Stimulated activated naive B cell treated with anti-CD40 and anti-IgM and Interleukin-4, amounts not matched to agents 10 μg/mL and 1 μg/mL and 100 μg/mL, for 72 hours (primary cell): ENCODE measurements at places on chromosomes 13 and 19.

GRCh38 chr13:24178847-24179485 is 18.4 kb downstream of the SPATA13 start:
- no peak overlapping the region for H3K27ac ChIP-seq
- no peak for DNase-seq
- H3K4me3 ChIP-seq = no peak overlapping the region
- no peaks in the 10 kb centered on the region for H3K27me3 ChIP-seq

DNA sequence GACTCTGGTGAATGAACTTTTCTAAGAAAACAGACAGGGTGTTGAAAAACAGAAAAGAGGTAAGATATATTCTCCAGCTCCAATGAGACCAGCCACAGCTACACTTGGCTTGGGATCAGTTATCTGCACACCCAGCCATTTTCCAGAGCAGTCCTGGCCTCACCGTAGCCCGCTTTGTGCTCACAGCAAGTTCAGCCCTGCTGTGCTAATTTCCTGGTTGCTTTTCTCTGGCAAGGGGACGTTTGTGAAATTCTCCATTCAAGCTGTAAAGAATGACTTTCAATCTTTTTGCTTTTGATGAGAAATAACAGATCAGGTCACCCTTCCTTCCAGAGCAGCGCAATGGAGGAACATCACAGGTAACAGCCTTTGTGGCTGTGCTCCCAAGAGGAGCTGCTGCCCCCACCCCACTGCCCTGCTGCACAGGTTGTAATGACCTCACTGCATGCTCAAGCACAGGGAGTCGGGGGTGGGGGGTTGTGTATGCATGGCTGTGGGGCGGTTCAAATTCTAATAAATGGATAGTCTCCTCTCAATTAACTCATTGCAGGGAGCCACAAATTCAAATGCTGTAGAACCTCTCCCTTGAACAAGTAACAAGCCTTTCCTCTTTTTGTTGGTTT is 516.6 kb upstream of the NBEA start:
- H3K4me1 ChIP-seq = no peaks in the 10 kb centered on the region
- DNase-seq = no peak
- H3K4me3 ChIP-seq = no peak overlapping the region
- H3K36me3 ChIP-seq = no peaks in the 10 kb centered on the region
- H3K27ac ChIP-seq = no peak overlapping the region

GRCh38 chr13:106503730-106504453 is 31.6 kb downstream of the EFNB2 start:
- H3K4me1 ChIP-seq = peaks cover 8% of the 10 kb centered on the region
- DNase-seq = no peak
- no peak overlapping the region for H3K27ac ChIP-seq
- peaks cover 21% of the 10 kb centered on the region for H3K27me3 ChIP-seq

DNA sequence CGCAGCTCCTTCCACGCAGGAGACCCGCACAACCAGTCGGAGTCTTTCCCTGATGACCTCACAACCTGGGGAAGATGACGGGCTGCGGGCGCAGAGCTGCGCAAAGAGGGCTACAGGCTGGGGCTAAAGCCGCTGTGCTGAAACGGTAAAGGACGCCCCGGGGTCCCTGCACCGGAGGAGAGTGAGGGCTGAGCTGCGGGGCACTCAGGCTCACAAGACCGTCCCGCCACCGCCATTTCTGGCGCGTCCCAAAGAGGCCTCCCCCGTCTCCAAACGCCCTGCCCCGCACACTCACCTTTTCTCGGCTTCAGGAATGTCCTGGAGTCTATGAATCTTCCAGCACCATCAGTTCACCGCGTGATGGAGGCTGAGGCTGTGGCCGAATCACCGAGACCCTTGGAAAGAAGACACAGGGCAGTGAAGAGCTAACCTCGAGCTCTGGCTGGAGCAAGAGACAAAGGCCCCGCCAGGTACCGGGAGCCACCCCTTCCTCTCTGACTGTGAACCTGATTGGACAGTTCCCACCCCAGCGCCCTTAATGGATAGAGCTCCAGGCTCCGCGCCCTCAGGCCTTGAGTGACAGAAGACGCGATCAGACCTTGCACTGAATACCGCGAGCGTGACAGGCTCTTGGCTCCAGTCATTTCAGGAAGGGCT is 41.8 kb upstream of the ZNF429 start:
- peaks cover 19% of the 10 kb centered on the region for H3K36me3 ChIP-seq
- peak overlapping the region; percentile 98 for H3K27ac ChIP-seq
- peaks cover 11% of the 10 kb centered on the region for H3K4me1 ChIP-seq
- peaks cover 7% of the 10 kb centered on the region for H3K27me3 ChIP-seq
- peak; percentile 75 for DNase-seq

- no peaks in the 10 kb centered on the region for H3K27me3 ChIP-seq
- peak overlapping the region; percentile 89 for H3K27ac ChIP-seq
- peak overlapping the region; percentile 95 for H3K4me3 ChIP-seq
- H3K36me3 ChIP-seq = peaks cover 21% of the 10 kb centered on the region
Measured at GRCh38 chr19:55115446-55116065, 1.9 kb downstream of the PPP1R12C start.

- peak overlapping the region; percentile 56 for H3K4me3 ChIP-seq
- DNase-seq = no peak
- H3K27ac ChIP-seq = no peak overlapping the region
Measured at GRCh38 chr13:95678967-95679366, 2.0 kb downstream of the DNAJC3 start.

DNA sequence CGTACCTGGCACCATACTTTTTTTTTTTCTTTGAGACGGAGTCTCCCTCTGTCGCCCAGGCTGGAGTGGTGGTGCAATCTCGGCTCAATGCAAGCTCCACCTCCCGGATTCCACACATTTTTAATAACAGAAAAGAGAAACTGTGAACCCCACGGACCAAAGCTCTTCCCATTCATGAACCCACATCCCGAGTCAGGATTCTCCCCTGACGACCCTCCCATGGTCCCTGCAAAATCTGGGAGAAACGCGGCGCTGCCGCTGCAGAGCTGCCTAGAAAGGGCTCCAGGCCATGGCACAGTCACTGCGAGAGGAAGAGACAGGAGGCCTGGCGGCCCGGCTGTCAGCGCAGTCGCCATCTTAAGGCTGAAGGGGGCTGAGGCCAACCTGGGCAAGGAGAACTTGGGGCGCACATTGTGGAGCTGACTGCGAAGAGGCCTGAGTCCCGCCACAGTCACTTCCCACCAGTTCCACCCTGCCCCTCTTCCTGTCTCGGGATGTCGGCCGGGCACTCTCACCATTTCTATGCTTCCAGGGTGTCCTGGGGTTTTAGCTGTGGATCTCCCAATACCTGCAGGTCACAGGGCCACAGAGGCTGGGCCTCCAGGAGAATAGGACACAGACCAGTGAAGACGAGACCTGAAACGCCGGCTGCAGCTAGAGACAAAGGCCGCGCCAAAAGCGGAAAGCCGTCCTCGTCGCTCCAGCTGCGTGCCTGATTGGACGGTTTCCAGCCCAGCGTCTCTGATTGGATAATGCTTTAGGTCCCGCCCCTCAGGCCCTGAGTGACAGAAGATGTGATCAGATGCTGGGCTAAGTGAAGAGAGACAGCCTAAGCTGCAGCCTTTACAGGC is 71.0 kb downstream of the ZNF486 start:
- peak overlapping the region; percentile 97 for H3K27ac ChIP-seq
- H3K4me1 ChIP-seq = peaks cover 12% of the 10 kb centered on the region
- peak overlapping the region; percentile 99 for H3K4me3 ChIP-seq
- peak; percentile 92 for DNase-seq
- H3K36me3 ChIP-seq = peaks cover 11% of the 10 kb centered on the region

DNA sequence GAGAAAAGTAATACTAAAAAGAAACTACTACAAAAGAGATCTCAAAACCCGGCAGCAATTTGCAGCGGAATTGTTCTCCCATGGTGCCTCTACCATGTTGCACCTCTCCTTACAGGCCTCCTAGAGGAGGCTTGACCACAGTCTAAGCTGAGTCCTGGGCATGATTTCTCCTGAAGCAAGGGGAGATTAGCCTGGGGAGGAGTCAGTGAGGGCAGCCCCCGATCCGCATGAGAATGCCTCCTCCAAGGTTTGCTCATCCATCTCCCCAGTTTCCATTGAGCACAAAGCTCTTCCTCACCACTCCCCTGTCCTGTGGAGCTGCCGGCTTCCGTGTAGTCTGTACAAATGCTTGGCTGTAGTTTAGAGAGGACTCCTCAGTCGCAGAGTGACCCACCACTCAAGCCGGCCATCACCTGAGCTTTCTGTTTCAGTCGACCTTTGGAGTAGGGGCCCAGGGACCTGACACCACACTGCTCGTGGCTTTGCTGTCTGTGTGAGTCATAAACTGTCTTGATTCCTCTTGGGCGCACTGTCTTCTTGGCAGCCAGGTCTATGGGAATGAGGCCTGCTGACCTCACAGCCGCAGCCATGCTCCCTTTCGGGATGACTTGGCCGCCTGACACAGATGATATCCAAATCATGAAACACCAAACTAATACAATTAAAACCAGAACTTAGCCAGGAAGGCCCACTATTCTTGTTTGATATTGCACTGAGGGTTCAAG is 72.3 kb downstream of the C1QTNF9 start:
- no peak for DNase-seq
- peaks cover 4% of the 10 kb centered on the region for H3K4me1 ChIP-seq
- no peak overlapping the region for H3K27ac ChIP-seq

DNA sequence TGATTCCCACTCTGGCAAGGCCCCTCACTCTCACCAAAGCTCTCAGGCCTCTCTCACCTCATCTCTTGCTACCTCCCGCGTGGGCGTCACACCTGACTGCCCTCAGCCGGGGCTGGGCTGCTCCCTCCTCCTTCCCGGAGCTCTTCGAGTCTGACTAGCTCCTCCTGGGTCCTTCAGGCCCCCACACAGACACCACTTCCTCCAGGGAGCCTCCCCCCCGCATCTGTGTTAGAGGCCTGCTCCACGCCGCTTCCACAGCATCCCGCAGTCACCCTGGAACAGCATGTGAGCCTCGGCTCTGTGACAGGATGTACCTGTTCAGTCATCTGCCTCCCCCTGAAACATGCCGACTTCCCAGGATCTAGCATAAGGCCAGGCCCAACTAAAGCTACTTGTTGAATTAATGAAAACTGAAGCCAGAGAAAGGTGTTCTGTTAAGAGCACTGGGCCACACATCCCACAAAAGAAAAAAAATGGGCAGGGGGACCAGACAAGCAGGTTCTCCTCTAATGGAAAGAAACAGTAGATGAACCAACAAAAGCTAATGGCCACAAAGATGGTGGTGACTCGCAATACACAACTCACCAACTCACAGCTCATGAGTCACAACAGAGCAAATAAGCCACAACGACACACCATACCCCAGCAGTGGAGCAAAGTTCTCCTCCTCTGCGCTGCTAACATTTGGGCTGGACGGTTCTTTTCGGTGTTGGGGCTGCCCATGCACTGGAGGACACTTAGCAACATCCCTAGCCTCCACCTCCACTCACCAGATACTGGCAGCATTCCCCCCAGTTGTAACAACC is 3.0 kb downstream of the PPP6R1 start:
- peak; percentile 43 for DNase-seq
- peaks cover 50% of the 10 kb centered on the region for H3K4me1 ChIP-seq
- no peaks in the 10 kb centered on the region for H3K27me3 ChIP-seq
- peak overlapping the region; percentile 96 for H3K27ac ChIP-seq
- peaks cover 29% of the 10 kb centered on the region for H3K36me3 ChIP-seq
- H3K4me3 ChIP-seq = peak overlapping the region; percentile 95

DNA sequence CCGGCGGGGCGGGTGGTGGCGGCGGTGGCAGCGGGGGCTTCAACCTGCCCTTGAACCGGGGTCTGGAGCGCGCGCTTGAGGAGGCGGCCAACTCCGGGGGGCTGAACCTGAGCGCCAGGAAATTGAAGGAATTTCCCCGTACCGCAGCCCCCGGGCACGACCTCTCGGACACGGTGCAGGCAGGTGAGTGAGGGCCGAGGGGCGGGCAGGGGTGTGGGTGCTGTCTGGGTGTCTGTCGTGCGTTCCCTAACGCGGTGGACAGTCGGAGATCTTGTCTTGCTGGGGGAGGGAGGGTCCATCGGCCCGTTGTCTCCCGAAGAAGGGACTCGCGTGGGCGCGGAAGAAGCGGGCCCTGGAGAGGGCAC is 533 bp downstream of the LRCH1 start:
- peaks cover 25% of the 10 kb centered on the region for H3K4me1 ChIP-seq
- peak overlapping the region; percentile 96 for H3K27ac ChIP-seq
- no peak for DNase-seq
- peaks cover 5% of the 10 kb centered on the region for H3K36me3 ChIP-seq

DNA sequence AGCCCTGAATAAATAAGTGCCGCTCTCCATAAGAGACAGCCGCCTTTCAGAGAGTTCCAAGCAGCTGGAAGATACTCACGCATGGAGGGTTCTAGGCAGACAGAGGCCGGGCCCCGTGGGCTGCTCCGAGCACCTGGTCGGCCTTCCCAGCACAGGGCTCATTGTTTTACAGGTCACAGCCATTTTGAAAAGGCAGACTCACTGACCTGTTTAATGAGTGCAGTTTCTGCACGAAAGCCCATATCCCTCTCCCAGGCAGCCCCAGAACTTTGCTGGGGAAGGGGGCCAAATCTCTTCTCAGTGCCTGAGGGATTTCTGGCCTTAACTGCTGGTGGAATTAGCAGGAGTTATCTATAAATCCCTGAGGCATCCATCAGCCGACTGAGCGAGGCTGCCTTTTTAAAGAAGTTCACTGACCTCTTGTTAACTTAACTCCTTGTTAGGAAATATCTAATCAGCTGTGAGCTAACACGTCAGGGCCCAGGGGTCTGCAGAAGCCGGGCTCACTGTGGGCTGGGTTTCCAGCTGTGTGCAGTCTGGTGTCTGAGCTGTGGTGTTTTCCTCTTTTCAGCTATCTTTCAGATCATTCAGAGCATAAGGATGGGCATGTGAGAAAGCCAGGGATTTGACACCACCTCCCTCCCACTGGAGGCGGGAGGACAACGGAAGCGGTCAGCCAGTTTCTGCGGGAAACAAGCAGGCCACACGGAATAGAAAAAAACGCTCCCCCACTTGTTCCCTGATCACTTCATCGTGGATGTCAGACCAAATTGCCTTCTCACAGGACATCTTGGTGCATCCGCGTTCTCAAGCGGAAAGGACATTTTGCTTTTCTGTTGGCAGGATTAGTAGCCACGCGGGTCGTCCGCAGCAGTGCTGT is 23.3 kb downstream of the SERP2 start:
- no peak overlapping the region for H3K27ac ChIP-seq
- no peaks in the 10 kb centered on the region for H3K36me3 ChIP-seq
- no peaks in the 10 kb centered on the region for H3K4me1 ChIP-seq
- no peak overlapping the region for H3K4me3 ChIP-seq
